ENCODE measurements at places on chromosomes 3 and 15.

DNA sequence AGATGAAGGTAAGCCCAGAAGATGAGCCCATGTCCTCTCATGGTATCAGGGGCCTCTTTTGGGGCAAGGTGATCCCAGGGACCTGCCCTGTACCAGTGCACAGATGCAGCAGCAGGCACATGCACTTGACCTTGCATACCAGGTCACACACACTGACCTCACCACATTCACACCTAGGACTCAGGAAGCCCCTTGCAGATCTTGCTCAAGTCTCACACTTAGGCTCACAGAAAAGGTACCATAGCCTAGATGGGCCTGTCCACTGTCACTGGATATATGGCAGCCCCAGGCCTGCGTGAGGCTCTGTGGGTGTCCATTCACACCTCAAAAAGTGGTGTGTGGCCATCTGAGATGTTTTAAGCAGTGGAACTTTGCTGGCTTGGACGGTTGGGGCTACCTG is 58.7 kb downstream of the CACNA2D2 start:
- no peak for DNase-seq

GRCh38 chr15:36707884-36708435 is 128.5 kb downstream of the CDIN1 start:
- no peak for DNase-seq

- DNase-seq, result no peak
Measured at GRCh38 chr3:140972833-140973232, 31.2 kb downstream of the SLC25A36 start.

GRCh38 chr3:106683953-106684620 is 693.2 kb upstream of the CCDC54 start:
- no peak for DNase-seq

GRCh38 chr3:171892457-171892856 is 49.3 kb downstream of the TMEM212 start:
- no peak for DNase-seq

GRCh38 chr15:99708563-99708962 is 24.7 kb downstream of the LYSMD4 start:
- DNase-seq, result peak; percentile 73

- DNase-seq, result no peak
Measured at GRCh38 chr15:90884719-90885431, 571 bp downstream of the FES start.

DNA sequence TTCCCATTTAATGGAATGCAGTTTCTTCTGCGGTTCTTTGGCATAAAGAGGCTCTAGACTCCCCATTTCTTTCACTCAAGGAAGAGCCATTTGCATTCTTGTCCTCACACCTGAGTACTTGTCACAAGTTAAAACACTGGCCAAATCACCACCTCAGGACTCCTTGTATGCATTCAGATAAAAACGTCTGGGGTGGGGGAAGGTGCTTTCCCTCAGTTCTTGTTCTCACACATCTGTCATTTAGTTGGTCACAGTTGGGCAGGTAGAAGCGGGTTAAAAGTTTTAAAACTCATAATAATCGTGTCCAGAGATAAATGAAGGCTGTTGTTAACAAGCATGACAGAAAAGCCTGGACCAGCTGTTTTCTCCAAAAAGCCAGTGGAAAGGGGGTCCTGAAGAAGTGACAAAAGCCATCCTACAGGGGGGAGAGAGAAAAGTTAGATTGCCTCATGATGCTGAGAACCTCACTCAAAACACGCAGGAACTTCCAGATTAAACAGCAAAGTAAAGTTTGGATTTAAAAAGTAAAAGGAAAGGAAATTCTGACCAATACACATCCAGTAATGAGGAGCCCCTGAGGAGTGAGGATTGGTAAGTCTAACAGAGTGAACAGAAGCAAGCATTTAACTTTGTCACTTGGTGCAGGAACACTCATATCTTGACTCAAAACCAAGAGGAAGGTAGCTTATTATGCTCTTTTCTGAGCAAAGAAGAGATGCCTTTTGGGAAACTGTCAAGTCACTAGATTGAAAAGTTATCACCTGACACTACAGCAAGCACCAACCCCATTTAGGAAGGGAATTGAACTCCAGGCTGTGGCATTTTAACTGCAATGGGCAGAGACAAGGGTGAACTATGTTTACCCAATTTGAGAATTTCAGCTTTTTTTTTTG is 2.8 kb downstream of the BCL2L10 start:
- no peak for DNase-seq

GRCh38 chr15:77901921-77902750 is 175.4 kb downstream of the TBC1D2B start:
- no peak for DNase-seq

DNA sequence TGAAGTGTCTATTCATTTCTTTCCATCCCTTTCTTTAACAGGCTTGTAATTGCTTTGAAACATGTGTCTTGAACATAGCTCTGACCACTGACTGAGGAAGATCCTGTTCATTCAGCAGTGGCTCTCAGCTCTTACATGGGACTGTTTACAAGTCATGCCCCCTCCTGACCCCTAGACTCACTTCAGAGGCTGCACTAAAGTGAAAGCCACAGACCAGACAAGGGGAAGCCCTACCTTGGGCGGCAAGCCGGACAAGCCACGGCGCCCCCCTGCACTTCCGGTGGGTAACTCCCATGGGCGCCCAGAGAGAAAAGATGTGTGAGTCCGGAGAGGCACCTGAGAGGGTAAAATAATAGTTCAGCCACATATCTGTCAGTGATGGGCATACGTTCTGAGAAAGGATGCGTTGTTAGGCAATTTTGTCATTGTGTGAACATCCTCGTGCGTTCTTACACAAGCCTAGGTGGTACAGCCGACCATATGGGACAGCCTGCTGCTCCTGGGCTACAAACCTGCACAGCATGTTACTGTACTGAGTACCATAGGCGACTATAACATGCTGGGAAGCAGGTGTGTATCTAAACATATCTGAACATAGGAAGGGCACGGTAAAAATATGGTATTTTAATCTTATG is 116.2 kb downstream of the CHSY1 start:
- no peak for DNase-seq

DNA sequence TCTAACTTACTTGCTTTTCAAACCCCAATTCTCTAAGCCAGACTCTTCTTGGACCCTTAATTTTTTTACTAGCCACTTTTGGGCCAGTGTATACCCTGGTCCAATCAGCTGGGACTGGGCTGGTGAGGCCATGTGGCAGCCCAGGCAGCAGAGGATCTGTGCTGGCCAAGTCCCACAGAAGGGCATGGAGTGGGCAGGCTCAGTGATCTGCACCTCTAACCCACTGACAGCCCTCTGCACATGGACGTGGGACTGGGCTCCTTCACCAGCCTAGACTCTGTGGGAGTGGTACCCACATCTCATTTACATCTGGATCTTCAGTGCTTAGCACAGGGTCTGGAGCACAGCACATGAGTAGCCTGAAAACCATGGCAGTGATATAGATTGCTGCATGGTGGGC is 56.1 kb upstream of the PRR23C start:
- DNase-seq, result no peak

DNA sequence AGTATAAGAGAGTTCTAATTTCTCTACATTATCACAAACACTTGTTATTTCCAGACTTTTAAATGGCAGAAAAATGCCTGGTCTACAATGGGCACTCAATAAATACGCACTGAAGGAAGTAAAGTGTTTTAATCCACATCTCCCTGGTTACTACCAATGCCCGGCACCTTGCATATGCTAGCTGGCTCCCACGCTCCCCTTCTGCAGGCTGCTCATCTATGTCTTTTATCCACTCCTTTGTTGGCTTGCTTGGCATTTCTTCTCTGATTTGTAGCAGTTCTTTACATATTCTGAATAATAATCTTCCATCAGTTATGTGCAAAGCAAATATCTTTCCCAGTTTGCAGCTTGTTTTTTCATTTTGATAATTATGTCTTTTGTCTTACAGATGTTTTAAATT is 74.6 kb upstream of the PRR23E start:
- DNase-seq, result no peak

DNA sequence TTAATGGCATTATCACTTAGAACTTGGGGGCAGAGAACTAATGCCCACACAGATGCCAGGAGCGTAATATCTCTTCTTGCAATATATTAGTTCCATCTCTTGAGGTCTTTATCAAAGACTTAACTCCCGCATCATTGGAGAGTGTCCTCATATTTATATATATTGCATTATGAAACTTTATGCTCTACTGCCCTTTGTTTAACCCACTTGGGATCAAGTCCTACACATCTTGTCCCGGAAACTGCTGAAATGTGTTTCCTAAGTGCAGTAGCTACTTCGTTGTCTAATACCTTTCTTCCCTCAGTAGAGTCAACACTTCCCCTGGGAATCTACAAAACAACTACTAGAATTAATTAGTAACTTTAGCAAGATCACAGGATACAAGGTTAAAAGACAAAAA is 1029.2 kb downstream of the OTOL1 start:
- no peak for DNase-seq

- no peak for DNase-seq
Measured at GRCh38 chr3:188133219-188133618, 20.7 kb upstream of the LPP start.

DNA sequence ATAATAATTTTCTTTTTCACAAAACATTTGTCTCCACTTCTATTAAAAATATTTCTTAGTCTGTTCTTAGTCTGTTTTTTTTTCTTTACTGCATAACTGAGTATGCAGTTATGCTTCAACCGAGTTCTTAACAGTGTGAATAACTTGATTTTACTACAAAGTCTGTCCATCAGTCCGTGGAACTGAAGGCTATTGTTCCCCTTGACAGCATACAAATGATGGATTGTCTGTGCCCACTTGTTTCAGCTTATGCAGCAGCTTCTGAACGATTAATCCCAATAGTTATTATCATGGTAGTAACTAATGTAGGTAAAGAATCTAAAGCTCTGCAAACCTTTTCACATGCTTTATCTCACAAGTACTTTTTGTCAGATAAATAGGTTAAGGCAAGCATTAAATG is 150.7 kb downstream of the SSR3 start:
- no peak for DNase-seq

GRCh38 chr15:44147636-44148035 is 47.4 kb downstream of the FRMD5 start:
- DNase-seq, result no peak

GRCh38 chr3:48413086-48413485 is 16.8 kb downstream of the PLXNB1 start:
- DNase-seq, result no peak

GRCh38 chr3:8891303-8891702 is 72.0 kb downstream of the RAD18 start:
- no peak for DNase-seq

- peak; percentile 36 for DNase-seq
Measured at GRCh38 chr3:142601713-142602112, 5.5 kb downstream of the PLS1 start.

- DNase-seq, result no peak
Measured at GRCh38 chr3:119468041-119468440, 722 bp upstream of the POGLUT1 start.

- DNase-seq, result no peak
Measured at GRCh38 chr3:151276038-151276686, 2.2 kb downstream of the P2RY14 start.

DNA sequence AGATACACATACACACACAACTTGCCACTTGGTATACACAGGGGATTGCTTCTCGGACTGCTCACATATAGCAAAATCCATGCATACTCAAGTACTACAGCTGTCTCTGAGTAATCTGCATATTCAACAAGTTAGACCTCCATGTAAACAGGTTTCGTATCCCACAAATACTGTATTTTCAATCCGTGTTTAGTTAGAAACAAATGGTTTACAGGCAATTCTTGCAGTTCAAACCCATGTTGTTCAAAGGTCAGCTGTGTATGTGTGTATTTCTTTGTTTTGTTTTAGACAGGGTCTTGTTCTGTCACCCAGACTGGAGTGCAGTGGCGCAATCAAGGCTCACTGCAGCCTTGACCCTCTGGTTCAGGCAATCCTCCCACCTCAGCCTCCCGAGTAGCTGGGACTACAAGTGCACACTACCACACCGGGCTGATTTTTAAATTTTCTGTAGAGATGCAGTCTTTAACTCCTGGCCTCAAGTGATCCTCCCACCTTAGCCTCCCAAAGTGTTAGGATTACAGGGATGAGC is 248.8 kb downstream of the PCCB start:
- DNase-seq, result no peak

DNA sequence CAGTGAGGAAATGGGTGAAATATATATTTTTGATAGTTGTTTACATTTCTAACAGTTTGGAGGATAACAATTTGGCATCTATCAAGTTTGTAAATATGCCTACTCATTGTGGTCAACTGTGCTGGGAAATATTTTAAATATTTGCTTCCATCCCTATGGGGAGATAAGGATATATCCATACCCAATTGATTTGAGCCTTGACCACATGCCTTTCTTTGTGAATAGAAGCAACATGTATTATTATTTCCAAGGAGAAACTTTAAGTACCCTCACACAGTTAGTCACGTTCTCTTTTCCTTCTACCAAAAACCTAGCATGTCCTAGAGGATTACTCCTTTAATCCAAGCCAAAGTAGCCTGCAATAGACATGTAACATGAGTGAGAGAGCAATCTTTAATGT is 245.4 kb upstream of the CBLB start:
- peak; percentile 54 for DNase-seq

DNA sequence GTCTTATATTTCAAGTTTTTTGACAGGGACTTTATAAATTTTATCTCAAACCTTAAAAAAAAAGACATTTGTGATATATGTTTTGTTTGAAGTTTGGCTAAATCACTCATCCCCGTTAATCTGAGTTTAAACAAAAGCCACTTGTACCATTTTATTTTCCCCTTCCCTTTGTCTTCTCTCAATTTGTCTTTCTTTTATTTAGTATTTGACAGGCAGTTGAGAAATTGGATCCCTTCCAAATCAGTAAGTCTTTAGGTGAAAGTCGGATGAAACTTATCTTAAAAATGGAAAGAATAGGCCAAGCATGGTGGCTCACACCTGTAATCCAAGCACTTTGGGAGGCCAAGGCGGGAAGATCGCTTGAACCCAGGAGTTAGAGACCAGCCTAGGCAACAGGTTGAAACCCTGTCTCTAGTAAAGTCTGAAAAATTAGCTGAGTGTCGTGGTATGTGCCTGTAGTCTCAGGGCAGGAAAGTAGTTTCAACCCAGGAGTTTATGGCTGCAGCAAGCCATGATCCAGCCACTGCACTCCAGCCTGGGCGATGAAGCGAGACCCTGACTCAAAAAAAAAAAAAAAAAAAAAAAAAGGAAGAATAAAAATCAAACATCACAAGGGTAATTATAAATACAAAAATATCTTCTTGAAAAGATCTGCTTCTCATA is 394.6 kb upstream of the TPM1 start:
- no peak for DNase-seq

DNA sequence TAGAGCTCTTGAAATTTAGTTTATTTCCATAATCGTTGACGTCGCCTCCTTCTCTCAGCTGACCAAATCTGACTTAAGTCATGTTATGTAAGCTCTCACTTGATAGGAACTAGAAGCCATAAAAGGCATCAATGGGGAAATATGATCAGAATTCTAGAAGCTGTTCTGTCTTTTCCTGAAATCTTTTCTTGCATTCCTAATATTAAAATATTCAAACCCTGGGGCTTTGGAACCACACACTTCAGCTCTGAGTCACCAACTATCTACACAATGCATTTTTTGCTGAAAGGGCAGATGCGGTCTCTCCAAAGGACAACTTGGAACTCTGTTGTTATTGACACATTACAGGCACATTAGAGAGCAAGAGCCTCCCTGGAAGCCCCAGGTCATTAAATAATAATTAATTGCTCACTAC is 91.3 kb downstream of the LARS2 start:
- peak; percentile 69 for DNase-seq

Data from NCI-H226 (cell line).